ENCODE measurements at places on chromosomes 11 and 22.

- no peak for DNase-seq
These were observed 289.7 kb upstream of the ARHGAP42 start for GRCh38 chr11:100397401-100397800.

DNA sequence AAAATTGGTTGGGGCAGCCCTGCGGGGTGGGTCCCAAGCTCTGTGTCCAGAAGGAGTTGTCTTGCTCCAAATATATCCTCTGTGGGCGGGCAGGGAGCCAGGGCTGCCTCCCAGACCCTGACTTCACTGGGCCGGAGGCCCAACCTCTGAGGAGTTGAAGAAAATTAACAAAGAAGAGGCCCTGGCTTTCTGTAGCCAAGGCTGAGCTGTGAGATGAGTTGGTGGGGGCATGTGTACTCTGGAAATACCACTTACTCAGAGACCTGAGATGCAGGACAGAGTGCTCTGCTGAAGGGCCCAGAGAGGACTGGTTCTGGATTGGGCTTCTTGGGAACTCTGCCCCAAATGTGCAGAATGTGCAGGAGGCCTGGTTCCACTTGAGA lies 96.3 kb downstream of the SWAP70 start:
- no peak for DNase-seq

- DNase-seq, result no peak
These were observed 102.6 kb downstream of the TMPRSS5 start for GRCh38 chr11:113603277-113604059.

- no peak for DNase-seq
These were observed 148.3 kb downstream of the PGR start for GRCh38 chr11:100981196-100981824.

- DNase-seq, result no peak
These were observed 25.7 kb downstream of the APOL5 start for GRCh38 chr22:35743326-35743860.

GRCh38 chr11:71080239-71081097 lies 171.9 kb downstream of the SHANK2 start:
- peak; percentile 67 for DNase-seq

GRCh38 chr11:113877670-113878055 lies 2.3 kb upstream of the USP28 start:
- DNase-seq, result no peak

- no peak for DNase-seq
These were observed 331.1 kb upstream of the B3GAT1 start for GRCh38 chr11:134742956-134743819.

DNA sequence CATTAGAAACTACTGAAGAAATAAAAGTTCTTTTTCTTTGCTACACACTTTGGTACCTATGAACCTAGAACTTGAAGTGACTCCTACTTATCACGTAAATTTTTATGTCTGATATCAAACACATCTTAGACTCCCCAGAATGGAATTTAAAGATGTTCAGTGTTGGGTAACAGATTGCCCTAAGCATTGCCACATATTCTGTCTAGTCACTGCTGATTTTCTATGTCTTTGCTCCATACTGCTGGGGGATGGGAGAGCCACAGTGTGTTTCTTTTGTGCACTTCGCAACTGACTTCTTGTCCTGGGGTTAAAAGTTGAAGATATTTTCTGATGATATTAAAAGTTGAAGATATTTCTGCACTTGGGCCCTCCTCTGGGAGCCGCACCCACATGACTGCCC lies 19.4 kb upstream of the MYO18B start:
- DNase-seq, result no peak

- DNase-seq, result no peak
These were observed 20.6 kb downstream of the POLR3H start for GRCh38 chr22:41523464-41524221.

DNA sequence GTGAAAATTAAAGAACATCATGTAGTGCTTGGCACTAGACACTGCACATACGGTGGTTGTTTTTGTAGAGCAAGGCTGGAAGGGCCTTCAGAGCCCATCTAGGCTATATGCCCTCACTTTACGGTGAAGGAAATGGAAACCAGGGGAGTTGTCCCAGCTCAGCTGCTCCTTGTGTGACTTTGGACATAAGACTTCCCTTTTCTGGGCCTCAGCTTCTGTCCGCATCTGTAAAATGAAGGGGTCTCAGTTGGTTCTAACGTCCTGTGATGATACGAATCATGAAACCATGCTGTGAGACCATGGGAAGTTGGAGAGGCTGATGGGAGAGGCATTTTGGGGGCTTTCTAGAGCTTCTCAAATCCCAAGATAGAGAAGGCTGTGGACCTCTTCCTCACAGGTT lies 4.7 kb downstream of the KCNE3 start:
- DNase-seq, result no peak

DNA sequence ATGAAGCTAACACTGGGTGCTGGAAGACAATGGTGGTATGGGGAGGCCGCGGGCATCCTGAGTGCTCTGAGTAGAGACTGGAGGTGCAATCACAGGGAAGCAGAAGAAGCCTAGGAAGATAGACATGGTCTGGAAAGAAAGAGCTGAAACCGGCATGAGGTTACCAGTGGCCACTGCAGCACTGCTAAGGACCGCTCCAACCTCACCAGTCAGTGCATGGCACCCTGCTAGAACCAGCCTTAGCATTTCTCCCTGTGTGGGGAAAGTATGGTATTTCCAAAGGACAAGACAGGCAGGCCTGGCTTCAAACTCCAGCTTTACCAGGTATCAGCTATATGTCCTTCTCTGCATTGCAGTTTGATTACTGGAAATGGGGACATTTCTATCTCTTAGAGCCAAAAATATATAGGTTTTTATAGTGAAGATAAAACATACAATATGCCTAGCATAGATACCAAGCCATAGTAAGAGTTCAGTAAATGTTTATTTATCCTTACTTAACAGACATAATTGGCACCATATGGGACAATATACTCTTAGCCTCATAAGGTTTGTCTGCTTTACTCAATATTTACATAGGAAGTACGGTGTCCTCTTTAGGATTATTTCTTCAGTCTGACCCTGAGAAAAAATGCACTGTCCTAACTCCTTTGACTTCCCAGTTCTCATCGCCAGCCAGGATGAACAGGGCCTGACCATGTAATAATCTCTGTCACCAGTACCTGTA lies 231.1 kb downstream of the TENM4 start:
- DNase-seq, result no peak

DNA sequence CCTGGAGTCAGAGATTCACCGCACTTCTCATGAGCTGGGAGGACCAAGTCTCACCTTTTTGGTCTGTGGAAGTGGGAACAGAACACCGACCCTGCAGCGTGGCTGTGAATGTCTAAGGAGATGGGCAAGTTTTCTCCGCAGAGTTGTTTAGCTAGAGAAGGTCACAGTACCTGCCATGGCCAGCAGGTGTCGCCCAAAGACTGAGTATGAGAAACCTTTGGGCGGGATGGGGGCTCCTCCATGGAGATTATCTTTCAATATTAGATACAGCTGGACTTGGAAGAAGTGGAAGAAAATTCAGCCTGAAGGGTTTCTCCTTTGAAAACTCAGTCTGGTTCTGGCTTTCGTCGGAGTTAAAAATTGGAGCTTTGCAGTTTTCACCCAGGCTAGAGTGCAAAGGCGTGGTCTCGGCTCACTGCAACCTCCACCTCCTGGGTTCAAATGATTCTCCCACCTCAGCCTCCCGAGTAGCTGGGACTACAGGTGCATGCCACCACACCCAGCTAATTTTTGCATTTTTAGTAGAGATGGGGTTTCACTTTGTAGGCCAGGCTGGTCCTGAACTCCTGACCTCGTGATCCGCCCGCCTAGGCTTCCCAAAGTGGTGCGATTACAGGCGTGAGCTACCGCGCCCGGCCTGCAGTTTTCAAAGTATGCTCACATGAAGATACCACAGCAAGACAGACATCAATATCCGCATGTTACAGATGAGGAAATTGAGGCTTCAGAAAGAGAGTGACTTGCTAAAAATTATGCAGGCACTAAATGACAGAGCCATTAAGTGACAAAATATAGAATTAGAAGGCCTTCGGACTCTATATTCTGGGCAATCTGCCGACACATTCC lies 10.7 kb upstream of the DSCAML1 start:
- peak; percentile 86 for DNase-seq

DNA sequence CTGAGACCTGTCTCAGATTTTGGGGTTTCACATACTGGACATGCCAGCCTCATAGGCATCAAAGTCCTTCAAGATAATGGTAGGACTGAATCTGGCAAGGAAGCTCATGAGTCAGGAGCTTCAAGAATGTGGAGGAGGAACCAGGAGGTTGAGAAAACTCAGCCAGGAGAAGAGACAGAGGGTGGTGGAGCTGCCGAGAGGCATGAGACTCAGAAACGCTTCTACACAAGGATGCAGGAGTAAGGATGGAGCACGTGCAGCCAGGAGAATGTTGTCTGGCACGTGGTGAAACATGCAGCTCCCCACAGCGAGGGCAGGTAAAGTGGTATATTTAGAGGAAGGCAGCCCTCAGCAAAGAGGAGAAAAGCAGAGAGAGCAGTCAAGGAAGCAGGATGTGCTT lies 148.7 kb upstream of the ISX start:
- DNase-seq, result no peak

- peak; percentile 80 for DNase-seq
These were observed 89.2 kb upstream of the CRTAM start for GRCh38 chr11:122749005-122749687.

DNA sequence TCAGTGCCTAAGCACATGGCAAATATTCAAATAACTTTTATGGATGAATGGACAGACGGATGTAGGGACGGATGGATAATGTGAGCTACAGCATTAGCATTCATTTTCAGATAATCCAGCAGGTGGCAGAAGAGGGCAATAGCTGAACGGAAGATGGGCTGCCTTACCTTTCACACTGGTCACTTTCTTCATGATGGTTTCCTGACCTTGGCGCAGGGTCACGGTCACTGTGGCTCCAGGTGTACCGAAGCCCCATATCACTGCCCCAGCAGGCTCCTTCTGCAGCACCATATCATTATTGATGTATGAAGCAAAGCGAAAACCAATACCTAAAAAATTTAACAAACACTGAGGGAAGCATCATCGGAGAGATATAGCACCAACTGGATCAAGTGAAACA lies 4.3 kb downstream of the SIAE start:
- peak; percentile 60 for DNase-seq

DNA sequence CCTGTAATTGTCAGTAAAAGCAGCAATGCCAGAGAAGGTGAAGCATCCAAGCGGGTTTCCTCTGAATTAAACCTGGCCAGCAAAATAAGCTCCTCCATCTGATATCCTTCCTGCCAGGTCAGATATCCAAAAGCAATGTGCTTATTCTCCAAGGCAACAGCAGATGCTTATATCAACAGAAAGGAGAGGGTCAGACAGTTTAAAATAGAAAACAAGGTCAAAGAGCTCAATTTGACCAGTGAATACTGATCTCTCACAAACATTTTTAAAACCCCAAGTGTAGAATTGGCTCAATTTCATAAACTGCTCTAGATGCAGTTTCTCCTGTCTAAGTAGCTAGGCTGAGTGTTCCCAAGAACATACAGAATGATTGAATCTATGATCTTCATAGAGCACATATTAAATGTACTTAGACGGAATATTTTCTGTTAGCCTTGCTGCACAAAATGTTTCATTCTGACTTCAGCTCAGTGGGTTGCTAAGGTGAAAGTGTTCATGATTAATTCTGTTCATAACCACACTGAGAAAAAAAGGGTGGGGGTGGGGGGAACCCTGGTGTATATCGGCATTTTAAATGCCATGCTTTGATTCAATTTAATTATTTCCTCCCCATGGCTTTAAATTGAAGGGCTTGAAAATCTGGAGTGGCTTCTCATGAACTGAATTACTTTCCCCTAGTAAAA lies 174.2 kb upstream of the ARHGAP20 start:
- DNase-seq, result no peak

GRCh38 chr22:25282346-25282670 lies 62.9 kb downstream of the CRYBB2 start:
- no peak for DNase-seq

DNA sequence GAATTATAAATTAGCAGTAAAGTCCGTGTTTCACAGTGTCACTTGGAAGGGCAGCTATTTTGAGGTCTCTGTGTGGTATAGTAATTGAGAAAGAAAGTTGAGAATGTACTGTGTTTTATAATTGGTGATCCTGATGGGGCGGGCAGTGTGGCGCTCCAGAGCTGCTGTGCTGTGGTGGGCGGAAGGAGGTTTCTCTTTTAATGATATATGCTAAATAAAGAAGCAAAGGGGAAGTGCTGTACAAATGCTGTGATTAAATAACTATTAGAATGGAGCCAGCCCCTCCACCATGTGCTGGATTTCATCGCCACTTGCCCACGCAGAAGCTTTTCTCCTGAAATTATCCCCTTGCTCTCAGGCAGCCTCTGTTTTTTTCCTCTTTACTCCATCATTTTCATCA lies 24.6 kb downstream of the ATXN10 start:
- no peak for DNase-seq

DNA sequence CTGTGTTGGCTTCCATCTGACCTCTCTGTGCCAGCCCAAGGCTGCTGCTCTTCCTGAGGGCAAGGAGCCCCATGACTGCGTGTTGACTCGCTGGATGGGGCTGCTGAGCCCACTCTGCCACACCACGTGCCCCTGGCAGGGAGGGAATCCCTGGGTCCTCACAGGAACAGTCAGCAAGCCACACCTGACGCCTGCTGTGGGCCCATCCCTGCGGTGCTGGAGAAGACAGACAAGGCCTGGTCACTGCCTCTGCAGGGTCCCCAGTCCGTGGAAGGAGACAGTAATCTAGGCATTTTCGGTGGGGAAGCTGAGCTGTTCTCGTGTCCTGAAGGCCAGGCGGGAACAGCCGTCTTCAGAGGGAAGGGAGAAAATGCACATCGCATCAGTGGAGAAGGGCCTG lies 10.6 kb upstream of the PPP6R3 start:
- no peak for DNase-seq

- no peak for DNase-seq
These were observed 1862.9 kb upstream of the RAG2 start for GRCh38 chr11:38460896-38461295.

DNA sequence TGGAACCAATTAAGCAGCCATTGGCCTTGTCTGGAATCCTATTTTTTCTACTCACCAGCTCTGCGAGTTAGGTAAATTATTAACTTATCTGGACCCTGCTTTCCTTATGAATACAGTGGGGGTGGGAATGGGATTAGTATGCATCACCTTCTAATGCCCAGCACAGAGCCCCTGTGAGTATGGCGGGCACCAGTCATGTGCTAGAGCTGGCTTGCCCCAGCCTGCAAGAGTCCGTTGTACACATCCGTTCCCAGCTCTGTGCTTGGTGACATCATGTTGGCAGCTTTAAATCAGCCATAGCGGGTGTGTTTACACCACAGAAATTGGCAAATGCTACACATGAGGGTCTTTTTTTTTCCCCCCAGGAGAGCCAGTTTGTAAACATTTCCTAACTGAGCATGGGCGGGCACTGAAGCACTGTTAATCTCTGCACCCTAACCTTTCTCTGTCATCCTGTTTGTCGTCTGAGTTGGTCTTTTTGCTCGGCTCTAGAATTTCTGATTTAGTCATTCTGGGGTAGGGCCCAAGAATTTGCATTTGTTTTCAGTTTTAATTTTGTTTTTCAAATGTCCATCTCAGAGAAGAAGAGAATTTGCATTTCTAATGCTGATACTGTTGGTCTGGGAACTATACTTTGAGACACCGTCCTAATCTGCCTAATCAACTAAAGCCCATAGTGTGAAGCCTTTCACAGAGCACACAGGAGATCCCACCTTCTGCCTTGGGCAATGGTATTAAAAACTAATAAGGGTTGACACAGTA lies 130.3 kb upstream of the TBCEL start:
- no peak for DNase-seq

All from activated CD8-positive, alpha-beta T cell treated with anti-CD3 and anti-CD28 coated beads, Interleukin-2, amount 10 ng/mL, durations not matched to agents 7 days and 5 days (primary cell).